CD4-positive, alpha-beta T cell treated with Interleukin-1 beta for 1 hour (primary cell): ENCODE measurements at places on chromosomes 5 and 9.
A peak's percentile ranks its signal among the peaks of the same experiment; 100 is the strongest.

DNA sequence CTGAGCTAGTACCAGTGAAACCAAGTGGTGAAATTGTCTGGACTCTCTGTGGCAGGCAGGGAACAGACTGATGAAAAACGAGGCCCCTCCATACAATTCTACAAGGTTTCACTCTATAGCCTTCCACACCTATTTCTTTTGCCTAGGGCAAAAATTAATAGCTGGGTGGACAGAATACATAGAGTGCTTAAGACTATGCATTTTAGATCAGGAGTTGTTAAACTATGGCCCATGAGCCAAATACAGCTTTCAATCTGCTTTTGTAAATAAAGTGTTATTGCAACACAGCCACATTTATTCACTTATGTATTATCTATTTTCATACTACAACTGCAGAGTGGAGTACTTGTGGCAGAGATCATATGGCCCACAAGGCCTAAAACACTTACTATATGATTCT lies 45.2 kb downstream of the SH3TC2 start:
- no peak for DNase-seq

DNA sequence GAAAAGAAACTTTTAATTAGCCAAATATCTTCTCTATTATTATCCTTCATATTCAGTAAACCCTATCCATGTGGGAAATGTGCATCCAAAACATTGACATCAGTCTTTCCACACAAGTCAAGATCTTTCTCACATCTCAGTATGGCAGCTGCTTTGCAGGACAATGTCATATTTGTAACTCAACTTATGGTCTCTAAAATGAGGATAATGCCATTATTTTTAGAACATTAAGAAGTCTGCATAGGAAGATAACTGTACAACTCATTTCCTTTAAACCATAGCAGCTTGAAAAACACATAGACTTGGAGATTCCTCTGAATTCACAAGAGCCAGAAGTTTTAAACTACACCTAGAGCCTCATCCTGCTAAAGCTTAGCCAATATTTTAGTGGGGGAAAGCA lies 43.7 kb downstream of the MCTP1 start:
- no peak for DNase-seq

DNA sequence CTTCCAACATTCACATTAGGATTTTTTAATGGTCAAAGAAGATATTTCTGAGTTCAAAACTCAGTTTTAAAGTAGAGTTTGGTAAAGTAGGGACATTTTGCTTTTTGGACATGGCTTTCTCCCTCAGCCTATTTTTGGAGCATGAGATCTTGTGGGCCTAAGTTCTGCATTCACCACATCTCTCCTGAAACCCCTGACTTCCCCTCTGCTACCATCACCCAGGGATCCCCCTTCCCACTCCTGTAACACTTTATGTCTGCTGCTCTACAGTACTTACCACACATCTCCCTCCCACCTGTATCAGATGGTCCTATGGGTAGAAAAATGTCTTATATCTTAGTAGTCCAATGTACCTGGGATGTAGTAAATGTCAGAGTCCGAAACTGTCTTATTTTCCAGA lies 48.2 kb upstream of the JAK2 start:
- DNase-seq: no peak

GRCh38 chr5:60598424-60598823 lies 101.5 kb downstream of the DEPDC1B start:
- DNase-seq: no peak

DNA sequence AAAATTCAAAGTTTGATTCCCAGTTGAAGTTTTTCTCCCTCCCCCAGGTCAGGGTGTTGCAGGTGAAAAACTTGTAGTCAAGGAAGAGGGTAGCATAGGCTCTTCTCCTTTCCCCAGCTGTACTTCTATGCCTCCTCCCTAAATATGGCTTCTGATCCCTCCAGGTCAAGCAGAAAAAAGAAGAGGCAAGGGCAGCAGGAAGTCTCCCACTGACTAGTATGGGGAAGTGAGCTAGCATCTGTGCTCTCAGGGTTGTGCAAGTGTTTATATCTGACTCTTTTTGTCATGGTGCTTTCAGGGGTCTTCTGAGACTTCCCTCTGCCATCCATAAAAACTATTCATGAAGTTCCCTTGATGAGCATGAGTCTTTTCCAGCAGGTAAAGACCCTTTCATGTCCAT lies 76.0 kb downstream of the ATPSCKMT start:
- DNase-seq: no peak

- no peak for DNase-seq
These were observed 322.3 kb upstream of the CDH6 start for GRCh38 chr5:30871196-30871595.

- DNase-seq: no peak
These were observed 122.9 kb downstream of the NXNL2 start for GRCh38 chr9:88657893-88658292.

- peak; percentile 68 for DNase-seq
These were observed 1.4 kb downstream of the MZB1 start for GRCh38 chr5:139388198-139388821.

DNA sequence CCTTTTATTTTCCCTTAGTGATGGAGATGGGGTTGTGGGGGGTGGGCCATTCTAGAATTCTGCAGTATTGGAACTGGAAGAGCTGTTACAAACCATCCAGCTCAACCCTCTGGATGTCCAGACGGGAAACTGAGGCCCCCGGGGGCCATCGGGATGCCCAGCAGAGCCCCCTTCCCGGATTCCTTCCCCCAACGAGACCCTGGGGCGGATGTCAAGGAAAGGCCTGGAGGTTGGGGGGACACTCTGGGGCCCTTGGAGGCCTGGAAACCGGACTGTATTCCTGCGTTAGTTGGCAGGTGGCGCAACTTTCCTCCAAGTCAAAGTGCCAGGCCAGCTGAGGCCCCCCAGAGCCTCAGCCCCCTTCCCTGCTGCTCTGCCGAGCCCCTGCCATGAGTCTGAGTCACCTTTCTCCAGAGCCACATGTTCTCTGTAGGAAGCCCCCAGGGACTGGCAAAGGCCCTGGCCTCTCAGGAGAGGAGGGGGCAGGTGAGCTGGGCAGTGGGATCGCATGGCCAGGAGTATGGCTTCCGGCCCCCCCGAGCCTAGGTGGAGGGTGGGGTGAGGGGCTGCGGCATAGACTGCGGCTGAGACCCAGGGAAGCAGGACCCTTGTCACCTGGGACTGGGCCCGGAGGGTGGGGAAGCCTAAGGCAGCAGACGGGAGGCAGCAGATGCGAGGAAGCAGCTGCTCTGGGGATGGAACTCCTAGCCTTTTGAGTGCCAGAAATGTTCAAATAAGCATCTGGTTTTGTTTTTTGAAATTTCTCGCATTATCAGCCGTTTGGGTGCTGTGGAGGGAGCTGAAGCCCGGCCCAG lies 17.8 kb upstream of the FIBCD1 start:
- no peak for DNase-seq

DNA sequence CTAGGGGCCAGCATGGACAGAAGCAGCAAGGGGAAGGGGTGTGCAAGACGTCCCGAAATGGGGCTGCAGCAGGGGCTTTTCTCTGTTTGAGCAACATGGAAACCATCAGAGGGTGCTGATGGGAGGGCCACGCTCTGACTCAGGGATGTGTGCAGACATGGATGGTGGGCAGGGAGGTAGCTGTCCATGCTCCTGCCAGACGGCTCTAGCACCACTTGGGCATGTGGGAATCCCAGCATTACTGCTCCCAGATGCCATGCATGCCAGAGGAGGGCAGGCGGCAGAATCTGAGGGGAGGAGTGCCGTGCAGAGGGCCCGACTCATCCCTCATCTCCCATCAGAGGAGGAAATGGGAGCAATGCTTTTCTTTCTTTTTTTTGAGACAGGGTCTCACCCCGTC lies 45.6 kb upstream of the SLC25A51 start:
- no peak for DNase-seq

DNA sequence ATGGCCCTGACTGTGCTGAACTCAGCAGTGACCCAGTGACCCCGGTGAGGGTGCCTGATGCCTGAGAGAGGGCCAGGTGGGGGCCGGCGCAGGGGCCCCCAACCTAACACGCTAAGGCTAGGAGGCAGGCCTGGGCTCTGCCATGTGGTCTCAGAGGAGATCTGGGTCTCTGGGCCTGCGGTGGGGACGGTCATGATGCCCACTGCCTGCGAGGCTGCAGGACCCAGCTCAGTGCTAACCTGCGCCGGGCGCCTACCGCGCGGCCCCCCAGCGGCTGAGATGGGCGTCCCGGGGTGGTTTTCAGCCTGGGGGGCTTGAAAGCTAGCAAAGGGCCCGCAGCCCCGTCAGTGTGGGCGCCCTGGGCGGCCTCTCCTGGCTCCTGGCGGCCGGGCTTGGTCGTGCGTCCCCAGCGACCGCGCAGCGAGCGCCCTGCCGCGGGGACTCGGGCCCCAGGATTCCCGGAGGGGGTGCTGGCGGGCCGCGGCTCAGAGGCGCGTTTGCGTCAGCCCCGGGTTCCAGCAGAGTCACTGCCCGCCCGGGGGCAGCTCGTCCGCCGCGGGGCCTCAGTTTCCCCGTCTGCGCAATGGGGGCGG lies 2.5 kb downstream of the EGFL7 start:
- no peak for DNase-seq

- DNase-seq: no peak
These were observed 94.9 kb downstream of the SREK1 start for GRCh38 chr5:66239034-66239433.

- DNase-seq: no peak
These were observed 19.1 kb upstream of the LAMC3 start for GRCh38 chr9:130989891-130990290.

- DNase-seq: no peak
These were observed 213.9 kb downstream of the TMEM167A start for GRCh38 chr5:82863266-82863665.

DNA sequence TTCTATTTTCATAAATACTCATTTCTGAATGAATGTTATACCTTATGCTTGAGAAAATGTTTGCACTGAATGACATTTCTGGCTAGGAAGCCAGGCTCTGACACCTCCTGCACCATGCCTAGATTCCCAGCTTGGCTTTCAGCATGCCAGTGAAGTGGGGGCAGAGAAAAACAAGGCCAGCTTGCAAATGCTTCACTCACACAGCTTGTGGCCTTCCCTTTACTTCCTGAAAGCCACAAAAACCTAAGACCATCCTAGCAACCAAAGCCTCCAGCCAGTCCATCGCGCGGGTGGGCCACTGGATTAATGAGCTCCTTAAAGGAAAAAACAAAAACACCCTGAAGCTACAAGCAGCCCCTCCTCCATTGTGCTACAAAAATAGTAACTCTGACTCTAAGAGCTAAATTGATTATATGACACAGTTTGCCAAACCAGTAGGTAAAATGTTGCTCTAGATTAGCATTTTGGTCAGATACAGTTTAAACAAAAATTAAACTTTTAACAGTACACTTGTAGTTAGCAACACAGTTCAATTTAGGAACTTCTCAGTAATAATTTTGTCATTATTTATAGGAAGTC lies 159.9 kb downstream of the TSSK1B start:
- no peak for DNase-seq

- DNase-seq: no peak
These were observed 138.4 kb downstream of the DOCK8 start for GRCh38 chr9:353077-353476.

DNA sequence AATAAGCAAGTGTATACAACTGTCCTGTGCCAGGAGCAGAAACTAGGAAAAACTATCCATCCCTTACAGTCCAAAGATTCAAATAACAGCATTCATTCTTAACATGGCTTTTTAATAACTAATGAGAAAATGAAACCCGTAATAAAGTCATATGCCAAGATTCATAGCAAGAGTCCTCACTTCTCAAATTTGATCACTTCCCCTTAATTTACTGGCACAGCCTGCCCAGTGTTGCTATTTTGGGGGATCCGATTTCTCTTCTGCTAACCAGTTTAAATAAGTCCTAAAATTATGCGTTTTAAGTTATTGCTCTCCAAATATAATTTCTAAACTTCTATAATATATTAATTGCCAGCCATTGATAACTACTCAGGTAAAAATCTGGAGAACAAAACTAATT lies 177.0 kb upstream of the PTGER4 start:
- DNase-seq: no peak

DNA sequence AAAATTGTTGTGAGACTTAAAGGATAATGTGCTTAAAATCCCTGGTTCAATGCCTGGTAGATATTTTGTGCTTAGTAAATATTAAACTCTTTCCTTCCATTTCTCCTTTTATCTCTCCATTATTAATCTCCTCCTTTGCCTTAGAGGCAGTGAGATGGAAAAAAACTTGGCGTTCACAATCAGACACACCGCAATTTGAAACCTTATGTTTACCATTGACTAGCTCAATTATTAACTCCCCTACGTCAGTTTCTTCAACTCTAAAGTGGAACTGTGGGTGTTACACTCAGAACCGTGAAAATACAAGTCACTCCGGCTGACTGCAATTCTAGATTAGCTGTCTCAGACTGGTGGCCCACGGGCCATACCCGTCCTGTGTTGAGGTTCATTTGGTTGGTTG lies 327.2 kb downstream of the DEPDC1B start:
- no peak for DNase-seq

- DNase-seq: peak; percentile 18
These were observed 6.6 kb downstream of the PCDH12 start for GRCh38 chr5:141951332-141951781.

DNA sequence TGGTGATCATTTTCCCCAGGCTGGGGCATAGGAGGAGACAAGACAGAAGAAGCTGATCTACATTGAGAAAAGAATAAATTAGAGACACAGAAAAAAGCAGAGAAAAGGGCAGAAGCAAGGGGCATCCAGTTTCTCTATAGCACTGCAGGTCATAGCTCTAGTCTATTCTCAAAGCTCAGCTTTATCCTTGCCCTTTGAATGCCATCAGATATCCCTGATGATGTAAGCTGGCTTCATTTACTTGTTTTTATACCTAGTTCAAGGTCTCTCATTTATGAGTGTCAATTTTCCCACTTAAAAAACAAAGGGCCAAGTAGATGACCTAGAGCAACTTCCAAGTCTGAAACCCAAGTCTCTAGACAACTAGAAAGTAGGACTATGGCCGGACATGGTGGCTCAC lies 32.7 kb downstream of the FBXO10 start:
- DNase-seq: no peak

GRCh38 chr9:134226221-134226930 lies 62.0 kb upstream of the RNU6ATAC start:
- no peak for DNase-seq

DNA sequence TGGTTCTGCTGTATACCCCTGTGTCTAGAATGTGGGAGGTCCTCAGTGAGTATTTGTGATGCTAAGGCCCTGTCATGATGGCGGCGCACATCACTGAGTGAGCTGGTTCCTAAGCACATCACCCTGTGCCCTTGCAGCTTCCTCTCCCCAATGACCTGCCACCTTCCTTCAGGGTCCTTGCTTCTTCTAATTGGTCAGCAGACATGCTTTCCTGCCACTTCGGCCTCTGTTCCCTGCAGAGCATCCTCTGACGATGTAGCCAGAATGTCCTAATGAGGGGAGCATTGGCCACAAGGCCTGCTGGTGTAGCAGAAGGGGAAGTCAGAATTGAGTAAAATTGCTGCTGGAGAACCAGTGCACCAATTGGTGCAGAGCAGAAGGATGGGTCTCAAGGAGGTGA lies 31.1 kb upstream of the ANGPTL2 start:
- DNase-seq: no peak

GRCh38 chr5:72624641-72625236 lies 117.5 kb upstream of the ZNF366 start:
- no peak for DNase-seq

GRCh38 chr5:102813740-102814139 lies 58.6 kb downstream of the PAM start:
- no peak for DNase-seq
